ENCODE measurements at places on chromosomes 6 and 20. TPM values are rescaled to one million over a fixed set of nuclear protein-coding genes. Genes with fewer than 3 reads are reported as not detected.

Gene PIGT
- 20.7 TPM for total RNA-seq

Gene FBXO30
- 15.5 TPM for total RNA-seq

Gene LY6G6F
- total RNA-seq, result 0.08 TPM

DNA sequence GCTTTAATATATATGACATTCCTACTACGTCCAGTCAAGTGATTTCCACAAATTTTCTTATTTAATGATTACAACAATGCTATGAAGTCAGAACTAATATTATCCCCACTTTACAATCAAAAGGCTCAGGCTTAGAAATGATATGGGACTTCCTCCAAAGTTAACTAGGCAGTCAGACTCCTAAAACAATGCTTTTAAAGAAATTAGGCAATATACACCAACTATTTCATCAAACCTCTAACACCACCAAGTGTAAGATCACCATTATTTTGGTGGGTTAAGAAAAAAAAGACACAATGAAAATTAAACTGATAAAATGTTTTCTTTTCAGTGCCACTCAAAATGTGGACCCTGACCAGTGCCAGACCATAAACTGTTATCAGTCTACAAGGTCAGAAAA, 256.1 kb upstream of the RUNX2 start:
- H3K4me3 ChIP-seq, result no peak overlapping the region
- no peak for DNase-seq
- no peaks in the 10 kb centered on the region for H3K4me1 ChIP-seq
- no peaks in the 10 kb centered on the region for H3K36me3 ChIP-seq
- no peak overlapping the region for H3K27ac ChIP-seq
- no peaks in the 10 kb centered on the region for H3K27me3 ChIP-seq

Gene SLC32A1
- not detected for total RNA-seq

GRCh38 chr6:82484737-82485626, 121.4 kb downstream of the TPBG start:
- no peaks in the 10 kb centered on the region for H3K27me3 ChIP-seq
- H3K27ac ChIP-seq, result no peak overlapping the region
- no peak overlapping the region for H3K4me3 ChIP-seq

- no peak for DNase-seq
- no peaks in the 10 kb centered on the region for H3K4me1 ChIP-seq
- no peaks in the 10 kb centered on the region for H3K27me3 ChIP-seq
- peak within 1 kb of the TSS; percentile 26 for H3K4me3 ChIP-seq
- H3K27ac ChIP-seq, result no peak within 1 kb of the TSS
- H3K36me3 ChIP-seq, result no peaks in the 10 kb centered on the region
Observed at GRCh38 chr6:55578537-55579363, at the start of gene HMGCLL1. TSS of gene HMGCLL1 (minus strand) at chr6:55579192. CDS start at chr6:55579055, 137 bp downstream.

- DNase-seq, result no peak
- no peak overlapping the region for H3K27ac ChIP-seq
- H3K27me3 ChIP-seq, result no peaks in the 10 kb centered on the region
- H3K4me3 ChIP-seq, result no peak overlapping the region
- no peaks in the 10 kb centered on the region for H3K4me1 ChIP-seq
Observed at GRCh38 chr6:38269461-38270172, 370.1 kb downstream of the BTBD9 start.

DNA sequence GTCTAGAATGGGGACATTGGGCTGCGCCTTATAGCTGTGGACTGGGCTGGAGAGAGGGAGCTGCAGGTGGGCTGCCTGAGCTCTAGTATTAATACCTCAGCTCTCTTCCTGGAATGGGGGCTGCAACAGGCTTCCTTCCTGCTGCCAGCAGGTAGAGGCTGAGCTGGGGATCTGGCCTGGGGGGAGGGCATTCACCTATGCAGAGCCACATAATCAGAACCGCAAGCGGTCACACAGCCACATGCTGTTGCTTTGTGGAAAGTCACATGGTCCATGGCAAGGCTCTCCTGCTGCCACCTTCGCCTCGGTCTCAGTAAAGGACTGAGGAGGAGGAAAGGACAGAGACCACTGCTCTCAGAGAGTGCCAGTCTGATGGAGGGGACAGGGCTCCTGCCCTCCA, 35.7 kb downstream of the ITPR3 start:
- H3K36me3 ChIP-seq, result no peaks in the 10 kb centered on the region
- H3K4me1 ChIP-seq, result no peaks in the 10 kb centered on the region
- no peaks in the 10 kb centered on the region for H3K27me3 ChIP-seq
- no peak overlapping the region for H3K4me3 ChIP-seq
- DNase-seq, result no peak
- no peak overlapping the region for H3K27ac ChIP-seq

GRCh38 chr20:44075191-44075949, 111.6 kb downstream of the JPH2 start:
- H3K4me3 ChIP-seq, result no peak overlapping the region
- H3K27me3 ChIP-seq, result no peaks in the 10 kb centered on the region
- H3K36me3 ChIP-seq, result no peaks in the 10 kb centered on the region
- H3K27ac ChIP-seq, result peak overlapping the region; percentile 25

Gene MUC21
- total RNA-seq, result not detected

Gene PDE10A
- total RNA-seq, result 0.70 TPM
